ENCODE measurements at places on chromosomes 16 and 17.

- DNase-seq = no peak
Measured at GRCh38 chr16:1325673-1326371, 7.6 kb upstream of the BAIAP3 start.

GRCh38 chr17:37789021-37789565, 44.2 kb upstream of the HNF1B start:
- no peak for DNase-seq

DNA sequence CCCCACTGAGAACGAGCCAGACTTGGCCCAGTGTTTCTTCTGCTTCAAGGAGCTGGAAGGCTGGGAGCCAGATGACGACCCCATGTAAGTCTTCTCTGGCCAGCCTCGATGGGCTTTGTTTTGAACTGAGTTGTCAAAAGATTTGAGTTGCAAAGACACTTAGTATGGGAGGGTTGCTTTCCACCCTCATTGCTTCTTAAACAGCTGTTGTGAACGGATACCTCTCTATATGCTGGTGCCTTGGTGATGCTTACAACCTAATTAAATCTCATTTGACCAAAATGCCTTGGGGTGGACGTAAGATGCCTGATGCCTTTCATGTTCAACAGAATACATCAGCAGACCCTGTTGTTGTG, 631 bp downstream of the BIRC5 start:
- DNase-seq = no peak

GRCh38 chr17:231191-231965, 49.9 kb upstream of the DOC2B start:
- DNase-seq = no peak

DNA sequence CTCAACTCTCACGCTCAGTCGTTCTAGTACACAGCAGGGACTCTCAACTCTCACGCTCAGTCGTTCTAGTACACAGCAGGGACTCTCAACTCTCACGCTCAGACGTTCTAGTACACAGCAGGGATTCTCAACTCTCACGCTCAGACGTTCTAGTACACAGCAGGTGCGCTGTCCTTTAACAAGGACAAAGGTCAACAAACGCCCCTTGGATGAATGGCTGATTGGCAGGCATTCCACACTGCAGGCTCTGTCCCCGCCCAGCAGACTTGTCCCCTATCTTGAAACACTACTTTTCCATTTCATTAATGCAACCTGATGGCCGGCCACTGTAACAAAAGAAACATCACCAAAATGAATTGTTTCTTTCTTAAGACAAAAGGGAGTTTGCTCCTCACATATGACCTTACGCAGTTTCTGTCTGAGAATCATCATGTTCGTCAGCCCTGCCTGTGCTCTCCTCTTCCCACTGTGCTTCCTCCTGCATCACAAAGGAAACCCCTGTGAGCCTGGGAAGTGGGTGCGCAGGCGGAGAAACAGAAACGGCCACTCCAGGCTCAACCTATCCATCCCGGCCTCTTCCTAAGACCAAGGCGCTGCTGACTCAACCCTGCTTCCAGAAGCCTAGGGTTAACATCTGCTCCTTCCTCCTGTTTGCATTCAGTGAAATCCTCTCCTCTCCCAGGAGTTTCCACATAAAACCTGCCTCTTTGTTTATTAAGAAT, 59.8 kb downstream of the ANKRD11 start:
- no peak for DNase-seq

- DNase-seq = no peak
Measured at GRCh38 chr16:50610331-50611262, 62.4 kb downstream of the NKD1 start.

GRCh38 chr16:17283016-17283415, 187.7 kb downstream of the XYLT1 start:
- DNase-seq = no peak

- DNase-seq = no peak
Measured at GRCh38 chr17:31869031-31869430, 10.0 kb upstream of the COPRS start.

GRCh38 chr17:7026471-7027115, 3.7 kb downstream of the BCL6B start:
- DNase-seq = no peak

- no peak for DNase-seq
Measured at GRCh38 chr17:50348522-50349242, 2.8 kb downstream of the XYLT2 start.

GRCh38 chr16:76278980-76279379, 1.8 kb downstream of the CNTNAP4 start:
- no peak for DNase-seq

DNA sequence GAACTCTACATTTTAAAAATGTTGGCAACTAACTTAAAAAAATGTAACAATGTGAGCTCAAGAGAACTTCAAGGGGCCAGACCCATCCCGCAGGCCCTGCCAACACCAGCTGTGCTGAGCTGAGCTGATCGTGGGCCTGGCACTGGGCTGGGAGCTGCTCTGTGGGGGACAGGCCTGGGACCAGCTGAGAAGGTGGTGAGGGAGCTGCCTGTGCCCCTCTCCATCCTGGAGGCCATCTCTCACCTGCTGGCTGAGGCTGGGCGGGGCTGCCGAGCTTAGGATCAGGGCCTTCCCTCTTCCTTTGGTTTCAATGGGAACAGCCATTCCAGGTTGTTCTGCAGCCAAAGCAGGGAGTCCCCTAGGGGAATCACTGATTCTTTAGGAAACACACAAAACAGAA, 58.2 kb downstream of the IL21R start:
- no peak for DNase-seq

DNA sequence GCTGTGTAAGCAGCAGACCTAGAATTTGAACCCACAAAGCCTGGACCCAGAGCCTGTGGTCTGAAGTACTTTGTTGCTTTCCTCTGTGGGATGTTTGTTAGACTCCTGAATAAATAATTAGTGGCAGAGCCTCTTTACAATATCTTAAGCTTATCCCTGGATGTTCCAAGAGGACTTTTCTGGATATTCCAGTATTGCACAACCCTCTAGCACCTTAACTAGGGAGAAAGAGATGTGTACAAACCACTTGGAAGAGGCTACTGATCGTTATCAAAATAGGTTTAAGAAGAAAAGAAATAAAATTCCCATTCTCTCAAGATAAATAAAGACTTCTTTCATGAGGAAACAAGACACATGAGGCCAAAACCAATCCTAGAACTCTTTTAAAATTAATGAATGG, 632.4 kb downstream of the CDH11 start:
- no peak for DNase-seq

DNA sequence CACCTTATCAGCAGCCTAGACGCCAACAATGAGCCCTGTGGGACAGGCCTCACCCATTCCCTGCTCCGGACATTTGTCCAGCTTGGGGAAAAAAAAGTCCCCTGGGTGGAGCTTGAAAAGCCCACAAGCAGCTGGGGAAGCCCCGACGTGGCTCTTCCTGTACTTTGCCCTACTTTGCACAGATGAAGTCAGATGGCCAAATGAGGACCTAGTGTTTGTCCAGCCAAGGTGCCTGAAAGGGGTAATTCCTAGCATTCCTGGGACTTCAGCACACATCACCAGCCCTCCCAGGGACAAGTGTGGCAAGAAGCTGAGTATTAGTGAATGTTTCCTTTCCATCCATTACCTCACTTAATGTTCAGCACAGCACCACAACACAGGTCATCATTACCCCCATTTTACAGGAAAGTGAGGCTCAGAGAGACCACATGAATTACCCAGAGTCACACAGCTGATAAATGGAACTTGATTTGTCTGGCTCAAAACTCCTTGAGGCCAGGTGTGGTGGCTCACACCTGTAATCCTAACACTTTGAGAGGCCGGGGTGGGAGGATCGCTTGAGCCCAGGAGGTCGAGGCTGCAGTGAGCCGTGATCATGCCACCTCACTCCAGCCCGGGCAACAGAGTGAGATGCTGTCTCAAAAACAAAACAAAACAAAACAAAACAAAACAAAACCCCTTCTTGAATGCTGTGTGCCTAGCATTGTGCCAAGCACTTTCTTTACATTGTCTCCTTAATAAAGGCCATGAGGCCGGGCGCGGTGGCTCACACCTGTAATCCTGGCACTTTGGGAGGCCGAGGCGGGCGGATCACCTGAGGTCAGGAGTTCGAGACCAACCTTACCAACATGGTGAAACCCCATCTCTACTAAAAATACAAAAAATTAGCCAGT, 19.9 kb upstream of the PLLP start:
- no peak for DNase-seq

Measured in activated T-cell treated with anti-CD3 and anti-CD28 coated beads for 48 hours (primary cell).